Stimulated activated CD4-positive, alpha-beta T cell treated with anti-CD3 and anti-CD28 coated beads, Interleukin-1b, Interleukin-23, amount 100 ng/mL, for 1 hour (primary cell): ENCODE measurements at places on chromosomes 1 and 21.

- DNase-seq, result no peak
These were observed 27.2 kb downstream of the PUM1 start for GRCh38 chr1:31038360-31038759.

DNA sequence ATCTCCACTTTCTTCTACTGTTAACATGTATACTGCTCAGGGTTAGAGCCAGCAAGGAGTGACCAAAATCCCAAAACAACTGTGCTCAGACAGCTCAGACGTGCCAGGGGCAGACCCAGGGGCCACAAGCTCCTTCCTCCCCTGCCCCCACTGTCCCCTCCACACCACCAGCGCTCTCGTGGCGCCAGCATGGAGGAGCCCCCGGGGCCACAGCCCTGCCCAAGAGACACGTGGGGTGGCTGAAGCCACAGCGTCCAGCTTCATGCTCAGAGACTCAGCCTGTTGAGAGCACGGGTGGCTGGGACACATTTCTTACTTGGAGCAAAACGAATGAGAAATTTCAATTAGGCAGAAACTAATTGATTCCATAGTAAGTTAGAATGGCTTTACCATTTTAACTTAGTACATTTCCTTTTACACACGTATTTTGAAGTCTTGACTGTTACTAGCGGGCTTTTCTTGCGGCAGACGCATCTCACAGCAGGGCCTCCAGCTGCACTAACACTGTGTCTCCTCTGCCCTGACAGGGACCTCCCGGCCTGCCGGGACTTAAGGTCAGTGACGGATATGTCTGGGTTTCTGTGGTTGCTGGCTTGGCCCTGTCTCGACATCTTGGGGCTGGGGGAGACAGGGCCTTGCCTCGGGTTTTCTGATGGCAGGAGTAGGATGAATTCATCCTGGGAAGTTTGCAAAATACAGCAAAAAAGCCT lies 54.2 kb downstream of the SLC19A1 start:
- no peak for DNase-seq

DNA sequence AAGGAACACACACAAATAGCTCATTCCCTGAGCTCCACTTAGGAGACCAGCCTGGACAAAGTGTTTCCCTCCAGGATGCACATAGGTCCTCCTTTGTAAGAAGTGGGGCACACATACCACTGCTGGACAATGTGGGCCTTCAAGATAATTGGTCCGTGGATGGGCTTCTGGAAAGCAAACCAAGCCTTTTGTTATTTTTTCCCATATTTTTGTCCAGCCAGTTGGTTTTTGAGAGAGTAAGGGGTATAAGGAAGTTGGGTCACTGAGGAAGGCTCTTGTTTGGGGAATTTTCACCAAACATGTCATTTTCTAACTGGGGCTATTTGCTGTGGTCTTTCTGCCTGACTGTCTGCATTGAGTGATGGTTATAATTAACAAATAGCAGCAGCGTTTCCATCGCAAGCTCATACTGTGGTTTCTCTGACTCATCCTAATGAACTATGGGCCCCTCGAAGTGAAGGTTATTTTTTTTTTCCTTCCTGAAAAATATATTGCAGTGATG lies 306.3 kb upstream of the DUSP10 start:
- no peak for DNase-seq

GRCh38 chr1:35644204-35644603 lies 2.9 kb upstream of the PSMB2 start:
- no peak for DNase-seq

DNA sequence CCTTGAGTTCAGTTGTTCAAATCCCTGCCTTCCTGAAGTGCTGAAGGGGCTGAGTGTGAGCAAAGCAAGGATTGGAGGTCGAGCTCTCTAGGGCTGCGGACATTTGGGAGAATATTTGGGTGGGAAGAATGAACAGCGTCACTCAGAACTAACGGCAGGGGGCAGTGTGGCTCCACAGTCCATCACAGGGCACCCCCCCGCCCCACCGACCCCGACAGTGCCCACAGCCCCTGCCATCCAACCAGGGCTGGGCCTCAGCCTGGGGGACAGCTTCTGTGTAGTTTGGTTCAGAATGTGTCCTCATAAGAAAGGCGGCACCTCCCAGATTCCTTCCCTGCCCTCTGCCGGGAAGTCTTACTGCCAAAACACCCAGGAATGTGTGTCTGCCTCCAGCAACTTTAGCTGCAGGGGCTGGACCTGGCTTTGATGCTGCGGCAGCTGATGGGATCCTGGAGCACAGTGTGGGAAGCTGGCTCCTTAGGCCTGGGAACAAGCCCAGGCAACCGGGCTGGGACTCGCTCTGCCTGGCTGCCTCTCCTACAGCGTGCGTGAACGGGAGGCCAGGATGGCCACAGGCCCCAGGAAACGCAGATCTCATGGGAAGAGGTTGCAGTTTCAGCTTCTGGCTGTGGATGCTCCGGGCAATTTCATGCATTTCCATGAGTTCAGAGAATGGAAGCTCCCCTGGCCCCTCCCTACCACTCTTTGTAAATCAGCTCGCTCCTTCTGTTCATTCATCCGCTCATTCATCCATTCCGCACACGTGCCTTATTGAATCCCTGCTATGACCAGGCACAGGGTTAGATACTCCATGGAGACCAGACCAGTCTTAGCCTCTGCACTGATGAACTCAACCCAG lies 104.9 kb upstream of the TMPRSS2 start:
- no peak for DNase-seq

DNA sequence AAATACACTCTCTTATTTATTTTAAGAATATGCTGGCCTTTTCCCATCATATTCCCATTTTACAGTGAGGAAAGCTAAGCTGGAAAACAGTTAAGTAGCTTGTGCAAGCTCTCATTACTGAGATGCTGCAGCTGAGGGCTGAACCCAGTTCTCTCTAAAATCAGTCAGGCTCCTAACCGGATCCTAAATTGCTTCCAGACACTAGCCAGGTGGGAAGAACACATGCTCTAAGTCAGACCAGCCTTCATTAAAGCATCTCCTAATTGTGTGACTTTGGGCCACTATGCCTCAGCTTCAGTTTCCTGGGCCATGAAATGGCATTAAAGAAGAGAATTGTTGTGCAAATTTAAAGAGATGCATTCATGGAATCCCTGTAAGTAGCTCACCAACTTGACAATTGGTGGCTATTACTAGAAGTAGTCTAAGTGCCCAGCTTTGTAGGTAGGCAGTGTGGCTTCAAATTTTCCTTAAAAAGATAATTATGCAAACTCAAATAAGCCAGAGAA lies 228.4 kb downstream of the DAB1 start:
- no peak for DNase-seq

DNA sequence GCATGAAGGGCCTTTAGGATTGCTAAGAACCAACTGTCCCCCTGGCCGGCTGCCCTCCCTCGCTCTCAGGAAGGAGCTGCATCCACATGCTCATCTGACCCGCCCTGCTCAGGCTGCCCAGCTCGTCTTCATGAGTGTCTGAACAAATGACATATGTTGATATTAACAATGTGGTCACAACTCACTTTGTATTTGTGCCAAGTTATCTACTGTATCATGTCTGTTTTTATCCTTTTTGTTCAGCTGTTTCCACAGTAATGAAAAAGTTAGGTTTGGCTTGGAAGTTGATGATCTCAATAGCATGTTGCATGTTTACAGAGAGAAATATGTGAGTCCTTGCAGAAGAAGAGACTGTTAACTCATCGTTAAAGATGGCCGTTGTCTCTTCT lies 75.1 kb downstream of the PHTF1 start:
- DNase-seq, result no peak

DNA sequence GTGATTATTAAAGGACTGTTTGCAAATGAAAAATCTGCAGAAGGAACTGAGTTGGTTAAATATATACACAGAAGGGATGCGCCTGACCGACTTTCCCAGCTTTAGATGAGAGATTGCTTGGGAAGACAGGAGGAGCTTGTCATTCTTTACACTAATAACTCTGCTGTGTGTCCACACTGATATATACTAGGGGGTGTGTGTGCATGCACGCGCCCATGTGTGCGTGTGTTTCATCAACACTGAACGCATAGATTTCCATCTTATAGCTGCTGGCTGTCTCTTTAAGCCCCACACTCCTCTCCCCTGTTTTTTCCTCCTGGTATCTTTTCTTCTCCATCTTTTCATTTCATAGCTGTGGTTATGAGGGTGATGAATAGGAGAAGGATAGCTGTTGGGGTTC lies 6.9 kb upstream of the KAZN start:
- DNase-seq, result no peak

GRCh38 chr1:118136187-118136941 lies 48.7 kb downstream of the SPAG17 start:
- DNase-seq, result no peak

DNA sequence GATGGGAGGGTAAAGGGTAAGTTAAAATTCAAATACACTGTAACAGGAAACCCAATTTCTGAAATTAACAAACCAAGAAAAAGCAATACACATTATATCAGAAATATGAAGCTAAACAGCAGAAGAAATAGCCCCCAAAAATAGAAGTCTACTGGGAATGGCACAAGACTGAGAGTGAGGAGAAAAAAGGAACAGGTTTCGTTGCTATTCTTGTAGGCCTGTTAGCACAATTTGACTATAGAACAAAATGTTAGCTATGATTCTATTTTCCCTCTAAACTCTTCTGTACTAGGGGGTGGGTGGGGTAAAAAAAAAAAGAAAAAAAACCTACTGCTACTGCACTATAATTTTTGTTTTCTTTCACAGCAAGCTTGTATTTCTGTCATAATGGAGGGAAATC lies 12.5 kb downstream of the RBBP5 start:
- no peak for DNase-seq

DNA sequence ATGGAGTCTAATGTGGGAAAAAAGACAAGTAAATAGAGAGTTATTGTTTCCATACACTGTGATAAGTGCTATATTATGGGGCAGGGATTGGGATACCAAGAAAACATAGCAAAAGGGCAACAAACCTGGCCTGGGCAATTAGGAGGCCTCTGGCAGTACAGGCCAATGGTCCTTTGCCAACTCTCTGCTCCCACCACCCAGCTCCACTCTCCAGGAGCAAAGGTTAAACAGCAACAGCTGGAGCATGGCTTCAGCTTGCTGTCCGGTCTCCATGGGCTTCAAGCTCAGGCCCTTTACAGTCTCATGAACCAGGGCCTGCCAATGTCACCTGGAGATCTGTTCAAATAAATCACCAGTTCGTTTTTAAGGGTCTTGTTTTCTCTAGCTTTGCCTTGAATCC lies 37.2 kb upstream of the ARHGAP29 start:
- no peak for DNase-seq

DNA sequence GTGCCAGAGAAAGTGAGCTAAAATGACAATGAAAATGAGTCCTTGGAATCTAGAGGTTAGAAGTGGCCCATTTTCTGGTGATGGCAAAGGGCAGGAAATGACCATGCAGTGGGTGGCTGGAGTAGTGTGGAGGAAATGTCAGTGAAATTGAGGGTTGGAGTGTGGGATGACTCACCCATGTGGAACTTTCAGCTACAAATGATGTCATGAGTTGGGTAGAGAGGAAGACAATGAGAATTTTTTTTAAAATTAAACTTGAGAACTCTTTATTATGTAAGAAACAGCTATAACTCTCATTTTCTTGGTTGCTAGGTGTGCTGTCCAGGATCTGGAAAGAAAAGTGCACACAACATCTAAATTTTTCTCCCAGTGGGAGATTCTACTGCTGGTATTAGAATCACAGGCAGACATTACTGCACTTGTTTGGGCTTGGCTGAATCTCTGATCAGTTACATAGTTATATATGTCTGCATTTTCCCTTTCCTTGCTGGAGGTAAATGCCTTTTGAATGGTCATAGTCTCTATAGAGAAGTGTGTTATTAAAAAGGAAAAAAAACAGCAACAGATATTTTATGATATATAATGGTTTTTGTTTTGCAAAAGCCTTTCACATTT lies 56.8 kb upstream of the GNG12 start:
- DNase-seq, result no peak

- no peak for DNase-seq
These were observed 133.6 kb upstream of the SLC45A1 start for GRCh38 chr1:8184301-8184700.

DNA sequence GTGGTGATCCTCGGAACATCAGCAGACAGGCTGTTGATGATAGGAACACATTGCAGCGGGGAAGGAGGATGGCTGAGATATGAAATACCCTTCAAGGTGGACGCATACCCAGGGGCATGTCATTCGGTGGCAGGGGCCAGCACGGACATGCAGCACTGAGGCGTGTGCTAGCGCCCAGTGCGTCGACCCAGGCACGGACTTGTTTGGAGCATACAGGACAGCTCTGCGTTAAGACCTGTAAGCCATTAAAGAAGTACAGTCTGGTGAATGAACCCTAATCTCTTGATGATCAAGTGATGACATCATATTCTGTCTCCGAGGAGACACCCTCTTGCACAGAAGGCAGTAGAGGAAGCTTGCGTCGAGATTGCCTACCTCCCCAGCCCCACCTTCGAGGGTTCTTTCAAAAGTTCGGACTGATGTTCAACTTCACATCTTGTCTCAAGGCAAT lies 63.6 kb upstream of the KIF26B start:
- DNase-seq, result no peak

DNA sequence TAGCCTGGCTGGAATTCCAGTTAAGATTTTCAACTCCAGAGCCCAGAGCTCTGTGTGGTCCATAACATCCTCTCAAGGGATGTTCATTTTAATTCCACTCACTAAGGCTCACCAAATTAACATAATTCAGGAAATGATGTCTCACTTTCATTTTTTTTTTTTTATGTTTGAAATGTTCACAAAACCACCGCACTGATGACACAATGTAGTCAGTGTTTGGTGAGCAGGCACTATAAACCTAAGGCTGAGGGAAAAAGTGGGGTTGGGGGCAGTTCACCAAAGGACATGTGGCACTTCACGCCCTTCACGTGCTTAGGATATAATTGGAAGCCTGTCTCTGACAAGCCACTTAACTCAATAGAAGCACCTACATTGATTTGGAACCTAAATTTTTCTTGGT lies 177.3 kb upstream of the CAMK1G start:
- DNase-seq, result no peak

DNA sequence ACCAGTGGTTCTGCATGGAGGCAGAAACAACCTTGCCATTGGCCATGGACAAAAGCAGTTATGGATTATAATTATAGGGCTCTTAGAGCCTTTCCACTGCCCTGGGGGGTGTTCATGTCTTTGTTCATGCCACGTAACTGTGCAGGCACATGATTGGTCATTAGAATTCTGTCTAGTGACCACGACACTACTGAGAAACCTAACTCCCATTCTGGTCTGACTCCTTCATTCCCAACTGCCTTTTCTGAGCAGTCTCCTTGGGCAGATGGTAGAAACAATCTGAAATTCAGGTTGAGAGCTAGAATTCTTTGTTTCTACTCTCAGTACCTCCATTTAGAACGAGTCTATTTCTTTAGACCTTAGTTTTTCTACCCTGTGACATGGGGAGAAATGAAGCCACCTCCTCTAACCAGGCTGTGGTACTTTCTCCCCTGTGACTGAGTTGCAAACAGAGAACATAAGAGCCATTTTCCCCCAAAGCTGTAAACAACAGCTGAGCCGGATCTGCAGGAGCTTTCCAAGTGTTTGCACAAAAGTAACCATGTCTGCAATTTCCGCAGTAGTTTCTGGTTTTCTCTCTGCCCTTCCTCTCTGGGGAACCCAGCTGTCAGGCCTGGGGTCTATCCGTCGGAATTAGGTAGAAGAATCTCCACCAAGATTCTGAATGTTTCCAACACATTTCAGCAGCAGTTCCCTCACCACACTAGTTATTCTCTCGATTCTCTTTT lies 37.7 kb upstream of the IPO9 start:
- no peak for DNase-seq

- DNase-seq, result no peak
These were observed 862 bp upstream of the ID3 start for GRCh38 chr1:23559985-23560741.
